Keratinocyte (primary cell): ENCODE measurements at places on chromosomes 6 and 20.

- DNase-seq: no peak
Observed at GRCh38 chr6:156988276-156989158, 211.3 kb downstream of the ARID1B start.

GRCh38 chr20:9514461-9515213 is at the start of gene LAMP5:
TSS of gene LAMP5 (plus strand) at chr20:9514590. CDS start at chr20:9514853, 263 bp downstream.
- no peak for DNase-seq

DNA sequence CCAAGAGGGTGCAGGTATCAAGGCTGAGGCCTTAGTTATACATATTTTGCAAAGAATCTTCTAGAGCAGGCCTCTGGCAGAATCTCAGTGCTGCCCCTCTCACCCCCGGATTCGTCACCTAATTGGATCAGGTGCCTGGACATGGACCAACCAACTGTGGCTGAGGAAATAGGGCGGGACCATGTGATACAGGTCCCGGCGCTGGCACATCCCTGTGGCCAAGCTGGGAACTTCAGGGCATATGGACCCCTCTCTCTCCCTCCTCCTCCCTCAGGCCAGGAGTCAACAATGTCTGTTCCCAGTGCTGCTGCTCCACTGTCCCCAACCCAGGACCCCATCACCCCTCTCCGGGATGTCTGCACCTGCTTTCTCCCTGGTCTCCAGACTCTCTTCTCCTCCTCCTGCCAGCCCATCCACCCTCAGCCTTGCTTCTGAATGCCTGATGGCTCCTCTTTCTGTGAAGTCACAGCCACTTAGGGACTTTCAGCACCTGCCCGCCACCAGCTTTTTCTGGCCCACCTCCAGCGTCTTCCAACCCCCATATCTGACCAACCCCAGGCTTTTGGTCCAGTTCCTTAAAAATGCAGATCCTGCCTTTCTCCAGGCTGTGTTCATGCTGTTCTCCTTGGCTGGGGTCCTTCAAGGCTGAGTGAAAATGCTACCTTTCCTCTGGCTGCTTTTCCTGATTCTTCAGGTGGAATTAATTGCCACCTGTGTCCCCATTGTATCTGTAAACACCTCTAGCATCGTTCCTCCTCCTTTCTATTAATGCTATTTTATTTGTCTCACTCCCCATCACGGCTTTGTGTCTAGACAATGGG is 19.0 kb upstream of the MLN start:
- DNase-seq: no peak

DNA sequence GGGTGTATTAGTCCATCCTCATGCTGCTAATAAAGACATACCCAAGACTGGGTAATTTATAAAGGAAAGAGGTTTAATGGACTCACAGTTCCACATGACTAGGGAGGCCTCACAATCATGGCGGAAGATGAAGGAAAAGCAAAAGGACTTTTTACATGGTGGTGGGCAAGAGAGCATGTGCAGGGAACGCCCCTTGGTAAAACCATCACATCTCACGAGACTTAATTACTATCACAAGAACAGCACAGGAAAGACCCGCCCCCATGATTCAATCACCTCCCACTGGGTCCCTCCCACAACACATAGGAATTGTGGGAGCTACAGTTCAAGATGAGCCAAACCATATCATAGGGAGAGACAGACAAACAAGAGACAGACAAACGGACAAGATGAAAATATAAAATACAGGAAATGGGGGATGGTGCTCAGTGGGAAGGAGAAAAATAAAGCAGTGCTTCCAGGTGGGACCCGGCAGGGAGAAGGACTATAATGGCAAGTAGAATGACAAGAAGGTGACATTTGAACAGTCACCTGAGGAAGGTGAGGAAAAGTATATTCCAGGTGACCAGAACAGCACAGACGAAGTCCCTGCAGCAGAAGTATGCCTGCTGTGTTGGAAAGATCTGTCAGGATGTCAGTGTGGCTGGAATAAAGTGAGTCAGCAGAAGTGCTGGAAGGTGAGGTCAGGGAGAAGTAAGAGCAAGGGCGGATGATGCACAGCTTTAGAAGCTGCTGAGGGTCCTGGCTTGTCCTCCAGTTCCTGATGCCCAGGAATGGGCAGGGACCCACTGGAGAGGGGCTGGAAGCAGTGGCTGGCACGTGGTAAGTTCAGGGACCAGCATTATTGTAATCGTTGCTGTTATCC is 61.1 kb downstream of the SLC2A10 start:
- no peak for DNase-seq

DNA sequence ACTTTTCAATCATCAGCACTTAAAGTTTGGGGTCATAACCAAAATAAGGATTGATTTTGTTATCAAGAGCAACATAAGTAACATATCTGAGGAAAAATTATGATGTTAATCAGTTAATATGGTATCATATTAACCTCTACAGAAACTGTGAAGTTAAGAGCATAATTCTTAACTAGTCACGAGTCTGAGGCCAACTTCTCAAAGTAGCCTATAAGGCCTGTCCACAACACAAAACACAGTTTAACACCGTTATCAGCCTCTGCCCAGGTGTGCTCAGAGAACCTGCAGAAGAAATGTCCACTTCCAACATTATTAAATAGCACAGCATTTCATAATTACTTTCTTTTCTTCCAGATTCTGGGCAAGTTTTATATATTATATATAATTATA is 1.1 kb downstream of the STX7 start:
- no peak for DNase-seq

GRCh38 chr6:130815200-130816071 is 11.8 kb upstream of the SMLR1 start:
- no peak for DNase-seq

DNA sequence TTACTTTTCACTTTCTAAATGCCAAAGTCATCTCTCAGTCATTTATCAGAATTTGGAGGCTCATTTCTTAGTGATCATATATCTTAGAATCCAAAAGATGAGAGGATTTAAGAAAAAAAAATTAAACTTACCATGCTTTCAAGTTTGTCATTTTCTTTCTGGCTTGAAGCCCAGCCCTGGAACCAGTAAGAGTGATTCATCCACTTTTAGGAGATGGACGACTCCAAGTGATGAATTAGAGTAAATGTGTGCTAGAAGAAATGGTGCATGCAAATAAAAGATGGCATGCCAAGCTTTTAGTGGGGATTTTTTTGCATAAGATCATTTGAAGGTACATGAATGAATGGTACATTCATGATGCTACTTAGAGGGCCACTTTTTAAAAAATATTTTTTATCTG is 20.1 kb downstream of the PLCB1 start:
- no peak for DNase-seq

GRCh38 chr6:157748839-157749571 is 74.0 kb upstream of the SNX9 start:
- DNase-seq: no peak

GRCh38 chr6:85460921-85461797 is 11.3 kb downstream of the NT5E start:
- no peak for DNase-seq

- DNase-seq: no peak
Observed at GRCh38 chr6:105509506-105510331, 106.8 kb upstream of the PREP start.

GRCh38 chr6:2552526-2553154 is 198.1 kb downstream of the MYLK4 start:
- DNase-seq: no peak

GRCh38 chr6:52598123-52598823 is 21.4 kb upstream of the TRAM2 start:
- DNase-seq: no peak

- DNase-seq: no peak
Observed at GRCh38 chr6:106037060-106037459, 49.1 kb upstream of the PRDM1 start.

- no peak for DNase-seq
Observed at GRCh38 chr6:143553337-143553736, 41.8 kb upstream of the FUCA2 start.

GRCh38 chr6:43952746-43953145 is 174.5 kb downstream of the MRPL14 start:
- no peak for DNase-seq

DNA sequence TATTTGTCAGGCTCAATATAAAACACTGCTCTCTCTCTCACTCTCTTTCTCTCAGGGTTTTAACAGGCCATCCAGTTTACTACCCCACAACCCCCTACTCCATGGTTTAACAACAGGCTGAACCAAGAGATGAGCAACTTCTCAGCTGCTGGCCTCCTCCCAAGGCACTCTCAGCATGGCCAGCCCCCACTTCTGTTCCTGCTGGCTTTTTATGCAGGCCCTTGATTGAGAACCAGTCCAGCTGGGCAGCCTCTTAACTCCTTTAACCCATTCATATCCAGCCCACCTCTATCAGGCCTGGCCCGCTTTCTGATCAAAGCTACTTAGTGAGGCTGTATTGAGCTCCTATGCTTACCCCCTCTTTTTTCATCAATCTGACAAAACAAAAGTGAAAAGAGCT is 346.8 kb upstream of the POU3F2 start:
- no peak for DNase-seq

DNA sequence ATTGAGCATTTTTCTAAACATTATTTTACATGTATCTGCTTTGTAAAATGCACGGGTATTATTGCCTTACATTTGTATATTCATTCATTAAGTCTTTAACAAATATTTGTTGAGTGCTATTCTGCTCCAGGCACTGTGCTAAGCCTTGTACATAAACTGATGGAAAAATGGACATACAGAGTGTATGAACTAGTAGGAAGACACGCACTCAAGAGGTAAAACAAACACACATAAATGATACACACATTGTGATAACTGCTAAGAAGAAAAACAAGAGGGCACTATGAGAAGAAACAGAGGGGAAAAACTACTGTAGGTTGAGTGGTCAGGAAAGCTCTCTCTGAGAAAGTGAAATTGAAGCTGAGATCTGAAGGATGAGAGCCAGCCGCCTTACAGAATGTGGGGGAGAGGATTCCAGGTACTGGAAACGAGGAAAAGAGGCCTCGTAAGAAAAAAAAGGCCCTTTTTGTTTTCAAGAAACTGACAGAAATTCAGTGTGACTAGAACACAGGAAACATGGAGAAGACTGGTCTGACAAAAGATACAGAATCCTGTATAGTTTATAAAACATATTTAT is 117.5 kb downstream of the EYA4 start:
- DNase-seq: no peak

- no peak for DNase-seq
Observed at GRCh38 chr6:160101277-160102205, 20.1 kb upstream of the SLC22A1 start.

DNA sequence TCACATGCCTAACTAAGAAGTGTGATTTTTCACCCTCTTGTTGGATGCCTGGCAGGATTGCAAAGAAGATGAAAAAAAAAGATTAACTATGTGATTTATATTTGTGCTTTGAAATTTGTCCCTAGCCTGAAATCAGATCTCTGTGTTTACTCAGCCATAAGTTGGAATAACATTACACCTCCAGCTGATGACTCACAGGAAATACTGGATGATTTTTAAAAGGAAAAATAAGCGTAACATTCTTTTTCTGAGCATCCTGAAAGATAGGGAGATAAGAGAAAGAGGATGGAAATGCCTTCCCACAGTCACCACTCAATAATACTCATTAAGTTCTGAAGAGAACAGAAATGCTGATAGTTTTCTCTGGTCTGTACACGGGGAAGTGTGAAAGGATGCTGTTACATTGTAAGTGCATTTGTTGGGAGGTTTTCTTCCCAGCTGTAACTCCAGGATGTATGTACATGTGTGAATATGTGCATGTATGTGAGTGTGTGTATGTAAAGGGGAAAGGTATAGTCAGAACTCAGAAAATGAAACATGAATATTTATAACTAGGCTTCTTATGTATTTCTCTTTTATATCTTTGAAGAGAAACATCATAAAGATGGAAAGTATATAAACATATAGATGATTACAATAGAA is 37.4 kb upstream of the RIPPLY2 start:
- DNase-seq: no peak

DNA sequence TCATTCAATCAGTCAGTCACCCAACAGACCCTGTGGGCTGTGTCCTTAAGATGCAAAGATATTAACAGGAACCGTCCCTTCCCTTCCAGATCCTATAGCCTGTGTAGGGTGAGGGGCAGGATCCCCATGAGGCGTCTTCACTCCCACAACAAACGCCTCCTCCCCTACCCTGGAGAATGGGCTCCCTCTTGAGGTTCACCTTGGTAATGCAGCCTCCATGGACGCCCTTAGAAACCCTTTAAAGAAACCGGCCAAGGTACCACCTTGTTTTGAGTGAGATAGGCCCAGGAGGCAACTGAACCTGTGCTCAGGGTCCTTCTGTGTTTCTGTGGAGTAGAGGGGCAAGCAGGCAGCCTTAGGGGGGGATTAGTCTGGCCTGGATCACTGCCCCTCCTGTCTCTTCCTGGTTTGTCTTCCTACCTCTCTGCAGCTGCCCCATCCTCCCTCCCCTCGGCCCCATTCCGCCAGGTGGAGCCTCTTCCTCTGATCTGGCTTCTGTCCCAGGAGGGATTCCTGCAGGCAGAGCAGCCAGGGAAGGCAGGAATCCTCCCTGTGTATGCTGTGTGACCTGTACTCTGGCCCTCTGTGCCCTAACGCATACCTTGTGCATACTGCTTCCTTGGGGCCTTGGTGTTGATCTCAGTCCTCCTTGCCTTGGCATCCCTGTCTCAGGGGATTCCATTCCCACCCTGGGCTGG is 6.6 kb upstream of the GUCA1A start:
- peak; percentile 46 for DNase-seq

DNA sequence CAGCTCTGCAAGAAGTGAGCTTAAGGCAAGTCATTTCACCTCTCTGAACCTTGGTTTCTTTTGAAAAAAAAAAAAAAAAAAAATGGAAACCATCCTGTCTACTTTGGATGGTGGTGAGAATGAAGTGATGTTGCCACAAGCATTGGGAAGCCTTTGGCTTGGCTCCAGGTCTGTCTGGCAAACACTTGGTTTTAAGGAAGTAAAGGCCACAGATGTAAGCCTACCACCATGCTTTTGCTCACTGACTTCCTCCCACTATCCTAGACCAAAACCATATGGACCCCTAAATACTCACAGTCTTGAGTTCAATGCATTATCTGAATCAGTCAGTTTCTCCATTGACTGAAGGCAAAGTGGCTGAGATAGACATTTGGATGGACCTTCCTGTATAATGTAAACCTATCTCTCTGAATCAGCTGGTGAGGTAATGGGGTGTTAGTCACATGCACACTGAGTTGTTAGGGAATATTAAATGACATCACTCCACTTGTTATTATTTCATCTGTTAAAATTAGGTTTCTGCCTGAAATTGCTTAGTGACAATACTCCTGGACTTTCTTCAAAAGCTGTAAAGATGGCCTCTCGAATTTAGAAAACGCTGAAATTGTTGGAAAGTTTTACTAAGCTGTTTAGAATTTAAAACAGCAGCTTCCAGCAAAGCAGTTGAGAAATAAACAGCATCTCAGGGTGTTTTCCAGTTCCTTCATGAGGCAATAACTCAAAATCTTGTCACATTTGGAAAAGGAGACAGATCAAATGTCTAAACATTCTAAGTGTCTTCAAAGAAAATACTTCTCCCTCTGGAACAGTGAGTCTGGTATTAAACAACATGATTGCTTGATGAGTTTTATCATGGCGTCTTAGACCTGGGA is 833.5 kb downstream of the DHX35 start:
- no peak for DNase-seq

- DNase-seq: no peak
Observed at GRCh38 chr6:55836481-55836880, 38.9 kb downstream of the BMP5 start.

GRCh38 chr20:54848984-54849538 is 373.7 kb downstream of the DOK5 start:
- no peak for DNase-seq
